Inflammatory macrophage treated with lipopolysaccharide for 1 hour (primary cell): ENCODE measurements at places on chromosomes 7 and 10.

- DNase-seq: no peak
Measured at GRCh38 chr10:10991144-10991543, 26.5 kb upstream of the CELF2 start.

- no peak for DNase-seq
Measured at GRCh38 chr7:44673771-44674170, 67.3 kb downstream of the OGDH start.

- DNase-seq: no peak
Measured at GRCh38 chr7:45715471-45716352, 141.5 kb downstream of the ADCY1 start.

GRCh38 chr10:102285133-102285532 lies 39.8 kb downstream of the GBF1 start:
- DNase-seq: no peak

DNA sequence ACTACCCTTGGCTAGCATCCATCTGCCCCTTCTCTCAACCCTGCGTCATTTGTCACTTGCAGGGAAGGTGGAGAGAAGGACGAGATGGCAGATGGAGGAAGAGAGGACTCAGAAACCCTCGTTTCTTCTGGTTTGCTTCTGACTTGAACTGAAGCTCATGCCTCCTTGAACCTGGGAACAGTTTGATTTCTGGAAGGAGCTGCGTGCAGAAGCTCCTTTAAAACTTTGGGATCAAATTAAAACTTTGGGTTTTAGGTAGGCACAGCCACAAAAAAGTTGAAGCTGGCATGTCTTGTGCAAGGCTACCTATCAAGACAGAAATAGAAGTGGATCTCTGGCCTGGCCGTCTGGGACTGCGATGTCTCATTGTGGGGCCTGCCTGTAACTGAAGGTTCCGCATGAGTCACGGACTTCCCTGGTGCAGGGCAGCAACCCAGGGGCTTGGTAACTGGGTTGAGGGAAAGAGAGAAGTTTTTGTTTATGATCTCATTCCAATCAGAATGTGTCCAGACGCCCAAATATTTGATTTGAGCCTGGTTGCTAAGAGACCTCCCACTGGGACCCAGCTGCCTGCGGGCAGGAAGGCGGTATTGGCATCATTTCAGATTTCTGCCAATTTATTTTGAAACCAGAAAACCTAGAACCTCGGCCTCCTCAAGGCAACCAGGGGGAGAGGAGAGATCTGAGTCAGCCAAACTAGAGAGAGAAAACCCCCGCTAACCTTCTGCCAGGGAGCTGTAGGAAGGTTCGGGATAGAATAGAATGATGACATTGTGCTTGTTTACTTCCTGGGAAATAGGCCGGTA lies 15.8 kb upstream of the CAMK1D start:
- DNase-seq: peak; percentile 94

DNA sequence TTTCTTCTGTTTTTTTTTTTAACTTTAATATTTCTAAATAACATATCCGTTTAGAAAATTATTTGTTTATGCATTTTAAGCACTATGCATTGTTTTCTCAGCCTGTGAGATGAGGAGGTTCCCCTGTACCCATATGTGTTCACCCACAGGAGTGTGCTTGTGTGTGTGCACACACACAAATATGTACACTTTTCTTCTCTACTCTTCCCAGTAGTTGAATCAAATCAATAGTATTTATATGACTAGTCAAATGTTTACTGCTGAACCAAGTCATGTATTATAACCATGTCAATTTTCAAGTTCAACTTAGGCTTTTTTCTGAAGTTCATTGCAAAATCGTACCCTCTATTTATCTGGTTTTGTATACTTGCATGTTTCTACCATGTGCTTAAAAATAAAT lies 37.3 kb downstream of the HDAC9 start:
- DNase-seq: no peak

GRCh38 chr7:2371329-2371728 lies 16.7 kb downstream of the EIF3B start:
- no peak for DNase-seq

GRCh38 chr7:156117542-156118247 lies 305.4 kb upstream of the SHH start:
- no peak for DNase-seq

- peak; percentile 76 for DNase-seq
Measured at GRCh38 chr7:30548845-30549244, 44.2 kb upstream of the GGCT start.

DNA sequence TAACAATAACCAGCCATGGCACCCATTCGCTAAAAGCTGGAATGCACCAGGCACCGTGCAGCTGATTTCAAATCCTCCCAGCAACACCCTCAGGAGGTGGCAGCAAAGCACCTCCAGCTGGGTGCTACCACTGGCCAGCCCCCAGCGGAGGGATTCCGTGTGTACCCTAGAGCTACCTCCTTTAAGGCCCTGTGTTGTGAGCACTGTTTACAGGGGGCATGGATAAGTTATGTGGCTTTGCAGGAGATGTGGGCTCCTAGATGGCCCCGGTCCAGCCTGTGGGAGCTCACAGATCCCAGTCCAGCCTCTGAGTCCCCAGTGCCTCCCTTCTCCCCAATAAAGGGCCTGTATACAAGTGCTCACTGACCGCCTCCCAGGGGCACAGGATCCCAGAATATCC lies 27.1 kb downstream of the TNRC18 start:
- DNase-seq: peak; percentile 62

DNA sequence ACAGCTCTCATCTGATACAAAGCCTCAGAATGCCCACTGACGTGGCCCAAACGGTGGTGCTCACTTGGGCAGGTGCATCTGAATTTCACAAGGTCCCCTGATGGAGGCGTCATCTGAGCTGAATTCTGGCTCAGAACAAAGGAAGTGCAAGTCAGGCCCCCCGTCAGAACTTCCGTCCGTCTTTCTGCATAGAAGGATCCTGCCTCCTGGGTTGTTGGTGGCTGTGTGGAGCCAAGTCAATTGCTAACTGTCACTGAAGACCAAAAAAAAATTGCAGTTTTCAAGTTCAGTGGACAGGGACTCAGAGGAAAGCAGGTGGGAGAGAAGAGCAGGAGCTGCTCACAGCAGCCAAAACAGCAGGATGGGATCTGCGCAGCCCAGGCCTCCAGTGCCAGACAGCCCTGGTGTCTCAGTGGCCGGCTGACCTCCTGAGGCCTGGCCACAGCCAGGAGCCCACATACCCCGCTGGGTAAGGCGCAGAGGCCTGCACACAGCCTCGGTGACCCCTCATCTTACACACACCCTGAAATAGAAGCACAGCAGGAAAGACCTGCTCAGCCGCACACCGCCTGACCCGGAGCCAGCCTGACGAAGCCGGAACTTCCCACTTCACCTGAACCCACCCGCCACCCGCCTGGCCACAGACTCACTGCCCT lies 49.4 kb downstream of the PYROXD2 start:
- DNase-seq: no peak

- no peak for DNase-seq
Measured at GRCh38 chr10:127690176-127690835, 46.7 kb upstream of the FOXI2 start.

DNA sequence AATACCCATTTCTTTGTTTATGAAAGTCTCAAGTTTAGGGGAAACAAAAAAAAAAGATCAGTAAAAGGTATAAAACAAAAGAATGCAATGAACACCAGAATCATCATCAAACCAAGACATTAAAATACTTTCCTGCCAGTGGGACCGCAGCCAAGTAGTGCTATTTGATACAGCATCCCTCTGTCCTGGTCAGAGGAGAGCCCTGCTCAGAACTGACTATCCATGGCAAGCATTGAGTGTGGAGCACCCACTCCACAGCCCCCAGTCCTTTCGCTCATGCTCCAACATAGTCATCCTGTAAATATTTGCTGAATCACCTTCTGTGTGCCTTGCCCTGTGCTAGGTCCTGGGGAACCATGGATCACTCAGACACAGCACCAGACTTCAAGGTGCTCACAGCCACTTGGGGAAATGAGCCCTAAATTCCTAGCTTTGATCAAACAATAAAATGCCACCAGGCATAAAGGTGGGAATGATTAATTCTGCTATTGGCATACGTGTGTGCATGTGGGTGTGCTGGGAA lies 213.6 kb upstream of the TBX20 start:
- no peak for DNase-seq

DNA sequence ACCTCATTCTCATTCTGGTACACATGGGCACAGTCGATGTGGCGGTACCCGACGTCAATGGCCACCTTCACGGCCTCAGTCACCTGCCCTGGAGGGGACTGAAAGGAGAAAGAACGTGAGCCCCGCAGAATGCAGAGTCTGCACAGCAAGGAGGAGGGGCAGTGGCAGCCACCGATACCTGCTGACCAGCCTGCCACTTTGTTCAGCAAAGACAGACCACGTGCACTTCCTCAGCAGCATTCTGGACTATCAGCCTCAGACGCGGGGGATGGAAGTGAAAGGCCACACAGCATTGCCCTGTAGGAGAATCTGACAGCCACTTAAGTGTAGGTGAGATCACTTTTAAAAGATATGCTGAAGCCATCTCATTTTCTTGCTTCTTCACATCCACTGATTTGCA lies 7.2 kb downstream of the AKR1B1 start:
- no peak for DNase-seq

DNA sequence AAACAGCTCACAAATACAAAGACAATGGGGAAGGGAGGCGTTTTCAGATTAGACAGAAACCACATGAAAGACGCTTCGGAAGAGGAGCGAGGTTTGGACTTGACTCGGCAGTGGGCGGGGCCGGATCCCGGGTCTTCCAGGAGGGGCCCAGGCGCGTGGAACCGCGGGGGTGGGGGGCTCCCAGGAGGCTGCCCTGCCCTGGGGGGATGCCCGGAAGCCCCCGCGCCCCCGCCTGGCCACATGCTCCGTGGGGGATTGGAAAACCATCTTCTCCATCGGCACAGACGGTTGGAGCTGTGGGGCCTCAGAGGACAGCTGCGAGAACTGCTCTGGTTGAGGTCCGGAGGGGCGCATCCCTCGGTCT lies 186.0 kb upstream of the SHH start:
- DNase-seq: no peak

DNA sequence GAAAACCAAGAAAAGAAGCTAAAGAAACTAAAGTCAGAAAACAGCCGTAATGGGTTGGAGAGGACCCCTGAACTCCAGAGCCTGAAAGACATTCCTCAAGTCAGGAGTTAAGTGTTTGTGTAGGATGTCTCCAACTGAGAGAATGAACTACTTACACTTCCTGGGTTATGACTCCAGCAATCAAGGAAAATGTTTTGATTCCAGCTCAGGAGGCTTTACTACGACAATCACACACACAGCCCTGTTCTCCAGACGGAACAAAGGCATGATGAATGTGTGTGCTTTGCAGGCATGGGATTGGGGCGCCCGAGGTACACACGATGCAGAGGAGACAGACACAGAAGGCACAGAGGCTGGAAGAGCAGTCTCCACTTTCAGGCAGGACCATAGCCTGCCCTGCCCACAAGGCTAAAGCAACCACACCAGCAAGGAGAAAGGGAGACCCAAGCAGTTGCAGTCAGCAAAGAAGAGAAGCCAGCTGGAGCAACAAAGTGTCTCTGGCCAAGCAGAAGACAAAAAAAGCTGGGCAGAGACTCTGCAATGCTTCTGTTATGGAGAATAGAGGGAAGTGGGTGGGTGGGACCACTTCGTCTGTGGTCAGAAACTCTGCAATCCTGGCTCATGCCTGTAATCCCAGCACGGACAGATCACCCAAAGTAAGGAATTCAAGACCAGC lies 89.1 kb downstream of the GRB10 start:
- DNase-seq: no peak

GRCh38 chr7:97215556-97215955 lies 98.1 kb downstream of the SDHAF3 start:
- no peak for DNase-seq

- DNase-seq: peak; percentile 21
Measured at GRCh38 chr10:116271593-116272439, 1.2 kb downstream of the GFRA1 start.

DNA sequence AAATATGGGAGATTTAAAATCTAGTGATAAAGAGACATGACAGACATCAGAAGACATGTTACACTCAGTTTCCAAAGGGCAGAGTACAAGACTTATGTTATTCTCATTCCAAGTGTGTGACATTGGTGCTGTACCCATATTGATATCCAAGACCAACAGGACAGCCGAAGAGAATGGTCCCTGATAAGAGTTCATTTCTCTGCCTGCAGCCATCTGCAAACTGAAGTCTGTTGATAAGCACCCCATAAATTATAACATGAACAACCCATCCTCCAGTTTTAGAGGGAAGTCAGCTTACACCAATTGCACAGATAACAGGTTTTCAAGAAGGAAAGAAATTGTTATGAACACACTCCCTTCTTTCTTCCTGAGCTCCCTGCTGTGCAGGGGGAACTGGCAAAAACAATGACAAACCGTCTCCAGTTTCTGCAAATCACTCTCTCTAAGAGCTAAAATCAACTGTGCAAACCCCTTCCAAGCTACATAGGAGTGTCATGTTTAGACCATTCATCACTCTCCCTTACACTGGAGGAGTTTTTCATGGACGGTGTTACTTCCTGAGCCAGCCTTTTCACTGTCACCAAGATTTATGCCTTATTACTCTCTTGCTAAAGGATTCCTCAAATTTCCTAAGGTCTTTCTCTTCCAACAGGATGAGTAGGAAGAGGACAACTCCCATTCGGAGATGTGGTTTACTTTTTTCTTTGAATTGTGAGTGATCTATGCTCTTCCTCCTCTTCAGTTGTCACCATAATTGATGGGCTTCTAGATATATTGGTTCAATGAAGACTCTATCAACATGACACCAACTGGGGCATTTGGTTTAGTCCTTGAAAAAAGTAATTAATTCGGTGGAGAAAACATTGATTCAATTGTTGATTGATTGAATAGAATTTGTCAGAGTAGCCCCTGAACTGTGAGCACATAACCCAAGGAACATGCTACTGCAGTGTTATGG lies 80.3 kb upstream of the FAM171A1 start:
- no peak for DNase-seq
